ENCODE measurements at places on chromosomes 16 and 17.
A peak's percentile ranks its signal among the peaks of the same experiment; 100 is the strongest.

- DNase-seq = no peak
Observed at GRCh38 chr17:6069539-6070429, at the start of gene WSCD1. Gene WSCD1 (plus strand): TSS chr17:6070379. CDS start chr17:6080659, 10,280 bp downstream.

DNA sequence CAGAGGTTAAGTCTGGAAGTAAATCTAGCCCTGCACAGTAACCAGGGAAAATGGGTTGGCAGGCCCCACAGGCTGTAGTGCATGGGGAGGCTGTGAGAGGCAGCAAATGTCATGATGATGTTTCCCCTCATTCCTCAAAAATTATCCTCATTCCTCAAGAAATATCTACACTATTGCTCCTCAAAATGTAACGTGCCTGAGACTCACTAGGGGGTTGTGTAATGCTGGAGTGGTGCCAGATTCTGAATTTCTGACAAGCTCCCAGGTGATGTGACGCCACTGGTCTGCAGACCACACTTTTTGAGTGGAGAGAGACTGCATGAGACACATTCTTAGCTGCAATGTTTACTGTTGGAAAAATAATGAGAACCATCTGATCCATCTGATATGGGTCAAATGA lies 1.2 kb upstream of the MPP3 start:
- no peak for DNase-seq

GRCh38 chr17:48491527-48492273 lies 39.1 kb downstream of the HOXB1 start:
- no peak for DNase-seq

- DNase-seq = no peak
Observed at GRCh38 chr17:70865993-70866804, 696.9 kb downstream of the KCNJ2 start.

DNA sequence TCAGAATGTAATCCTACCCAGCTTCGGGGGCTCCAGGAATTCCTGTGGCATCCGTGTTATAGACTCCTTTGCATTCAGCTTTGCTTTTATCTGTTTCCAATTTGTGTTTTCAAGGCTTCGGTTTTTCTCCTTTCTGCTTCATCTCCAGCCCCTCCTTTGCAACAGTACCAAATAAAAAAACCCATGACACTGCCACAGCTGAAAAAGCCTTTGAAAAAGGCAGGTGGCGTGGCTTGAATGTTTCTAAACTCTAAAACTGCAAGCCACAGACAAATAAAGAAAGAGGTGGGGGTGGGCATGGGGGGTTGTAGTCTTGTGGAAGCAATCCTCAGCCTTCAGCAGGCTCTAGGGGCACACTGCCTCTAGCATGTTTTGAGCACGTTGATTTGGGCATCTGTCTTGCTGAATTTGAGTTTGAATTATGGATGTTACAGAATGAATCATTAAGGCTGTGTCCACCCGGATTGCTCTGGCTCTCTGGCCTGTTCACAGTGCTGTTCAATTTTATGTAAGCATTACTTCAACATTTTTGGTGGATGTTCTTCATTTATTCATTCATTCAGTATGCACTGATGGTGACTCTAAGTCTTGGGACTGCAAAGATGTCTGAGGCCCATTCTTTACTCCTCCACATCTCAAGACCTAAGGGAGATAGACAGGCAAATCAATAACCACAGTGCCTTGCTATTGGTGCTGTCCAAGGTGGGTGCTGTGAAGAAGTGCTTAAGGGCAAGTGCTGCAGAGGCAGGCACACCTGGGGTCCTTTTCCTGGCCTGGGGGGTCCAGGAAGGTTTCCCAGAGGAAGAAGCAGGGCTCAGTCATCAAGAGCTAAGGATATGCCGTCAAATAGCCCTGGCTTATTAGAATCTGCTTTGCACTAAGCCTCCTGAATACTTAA lies 77.4 kb downstream of the CDH13 start:
- DNase-seq = no peak

DNA sequence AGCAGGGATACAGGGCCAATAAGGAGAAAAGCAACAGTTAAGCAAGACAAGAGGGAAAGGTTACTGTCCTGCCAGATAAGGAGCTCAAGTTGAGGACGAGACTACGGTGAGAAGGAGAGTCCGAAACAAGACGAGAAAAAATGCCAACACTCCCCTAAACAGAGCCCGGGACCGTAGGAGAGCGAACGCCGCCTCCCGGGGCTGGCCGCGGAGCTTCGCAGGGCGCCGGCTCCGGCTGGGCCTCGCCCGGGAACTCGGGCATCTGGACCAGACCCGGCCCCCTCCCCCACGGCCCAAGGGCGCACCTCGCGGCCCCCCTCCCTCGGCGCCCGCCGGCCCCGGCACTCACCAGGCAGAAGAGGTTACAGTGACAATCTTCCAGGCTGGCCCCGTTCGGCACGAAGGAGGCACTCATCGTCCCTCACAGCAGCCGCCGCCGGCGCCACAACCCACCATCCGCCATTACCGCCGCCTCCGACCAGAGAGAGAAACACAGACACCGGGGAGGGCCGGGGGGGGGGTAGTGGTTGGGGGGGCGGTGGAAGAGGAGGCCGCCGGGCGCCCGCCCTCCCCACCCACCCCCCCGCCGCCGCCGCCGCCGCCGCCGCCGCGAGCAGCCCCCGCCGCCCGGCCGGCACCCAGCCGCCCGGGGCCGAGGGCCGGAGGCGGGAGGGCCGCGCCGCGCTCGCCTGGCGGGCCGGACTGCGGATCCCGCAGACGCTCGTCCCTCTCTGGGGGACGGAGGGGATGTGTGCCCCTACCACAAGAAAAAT lies at the start of gene MED13:
Gene MED13, minus strand, starts transcription at position 488 of the 773 bp plus-strand sequence. Its CDS starts 73 bp downstream, at position 415.
- DNase-seq = peak; percentile 34

GRCh38 chr16:54431997-54432896 lies 145.7 kb upstream of the IRX3 start:
- no peak for DNase-seq

DNA sequence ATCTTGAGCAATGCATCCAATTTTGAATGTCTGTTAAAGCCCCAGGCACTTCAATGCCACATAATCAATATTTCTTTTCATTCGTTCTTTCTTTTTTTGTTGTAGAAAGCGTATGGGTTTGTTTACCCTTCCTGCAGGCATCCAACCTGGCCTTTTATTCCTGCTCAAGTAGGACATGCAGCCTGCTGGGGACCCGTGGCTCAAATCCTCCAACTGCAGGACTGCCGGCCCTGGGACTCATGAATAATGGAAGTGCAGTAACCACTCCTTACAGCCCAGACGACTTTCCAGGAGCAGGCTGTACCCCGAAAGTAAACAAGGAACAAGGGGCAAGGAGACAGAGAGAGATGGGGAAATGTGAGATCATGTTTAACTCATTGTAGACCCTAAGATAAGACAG lies 126.4 kb downstream of the SALL1 start:
- DNase-seq = no peak

- DNase-seq = no peak
Observed at GRCh38 chr17:54237911-54238515, 415.3 kb downstream of the KIF2B start.

- no peak for DNase-seq
Observed at GRCh38 chr16:11482946-11483748, 103.6 kb downstream of the LITAF start.

GRCh38 chr17:81328978-81329926 lies 34.1 kb upstream of the SLC38A10 start:
- no peak for DNase-seq

DNA sequence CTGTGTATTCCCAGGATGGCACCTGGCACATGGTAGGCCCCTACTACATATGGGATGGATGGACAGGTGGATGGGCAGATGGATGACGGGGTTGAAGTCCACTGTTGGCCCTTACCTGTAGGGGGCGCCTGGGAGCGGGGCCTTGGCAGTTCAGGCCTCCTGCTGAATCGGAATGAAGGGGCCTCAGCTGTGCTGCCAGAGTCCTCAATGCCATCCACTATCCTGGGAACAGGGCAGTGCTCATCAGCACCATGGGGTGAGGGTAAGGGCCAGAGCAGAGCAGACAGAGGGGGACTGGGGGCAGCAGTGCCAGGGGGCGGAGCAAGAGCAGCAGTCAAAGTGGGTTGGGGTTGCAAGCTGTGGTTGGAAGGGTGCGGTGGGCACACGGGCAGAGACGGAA lies 8.3 kb upstream of the RAB5C start:
- DNase-seq = no peak

DNA sequence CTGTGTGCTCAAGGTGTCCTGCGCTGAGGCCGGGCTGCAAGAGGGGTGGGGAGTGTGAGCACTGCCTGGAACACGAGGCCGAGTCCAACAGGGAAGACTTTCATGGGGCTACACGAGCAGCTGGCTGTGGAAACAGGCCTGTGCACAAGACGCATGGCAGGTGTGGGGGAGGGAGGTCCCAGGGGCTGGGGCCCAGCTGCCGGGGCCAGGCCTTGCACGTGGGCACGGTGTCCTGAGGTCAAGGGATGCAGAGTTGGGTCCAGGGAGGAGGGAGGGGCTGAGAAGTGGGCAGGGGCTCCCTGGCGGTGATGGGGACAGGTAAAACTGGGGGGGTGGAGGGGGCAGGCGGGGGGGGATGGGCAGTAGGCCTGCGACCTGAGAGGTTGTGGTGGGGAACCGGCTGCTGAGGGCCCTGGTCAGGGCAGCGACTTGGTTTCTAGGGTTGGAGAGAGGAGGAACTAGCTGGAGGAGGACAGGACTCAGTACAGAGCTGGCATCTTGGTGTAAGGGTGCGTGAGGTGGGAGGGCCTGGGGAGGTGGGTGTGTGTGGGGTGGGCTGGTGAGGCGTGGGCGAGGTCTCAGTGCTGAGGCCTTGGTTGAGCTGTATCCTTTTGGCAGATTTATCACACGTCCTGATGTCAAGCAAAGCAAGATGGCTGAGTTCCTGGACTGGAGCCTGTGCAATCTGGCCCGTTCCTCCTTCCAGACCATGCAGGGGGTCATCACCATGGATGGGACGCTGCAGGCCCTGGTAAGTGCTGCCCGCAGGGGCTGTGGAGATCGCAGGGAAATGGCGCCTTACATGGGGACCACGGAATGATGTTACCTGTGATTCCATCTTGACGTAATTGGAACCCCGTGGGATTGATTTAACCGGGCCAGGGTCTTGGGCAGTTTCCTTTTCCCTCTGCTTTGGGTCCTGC lies 29.4 kb downstream of the TBCD start:
- peak; percentile 54 for DNase-seq

GRCh38 chr16:27745348-27745747 lies 195.4 kb downstream of the KATNIP start:
- DNase-seq = no peak

GRCh38 chr17:82278786-82279391 lies 5.4 kb upstream of the CSNK1D start:
- DNase-seq = no peak

- DNase-seq = no peak
Observed at GRCh38 chr16:86367291-86368072, 142.8 kb upstream of the FOXF1 start.

DNA sequence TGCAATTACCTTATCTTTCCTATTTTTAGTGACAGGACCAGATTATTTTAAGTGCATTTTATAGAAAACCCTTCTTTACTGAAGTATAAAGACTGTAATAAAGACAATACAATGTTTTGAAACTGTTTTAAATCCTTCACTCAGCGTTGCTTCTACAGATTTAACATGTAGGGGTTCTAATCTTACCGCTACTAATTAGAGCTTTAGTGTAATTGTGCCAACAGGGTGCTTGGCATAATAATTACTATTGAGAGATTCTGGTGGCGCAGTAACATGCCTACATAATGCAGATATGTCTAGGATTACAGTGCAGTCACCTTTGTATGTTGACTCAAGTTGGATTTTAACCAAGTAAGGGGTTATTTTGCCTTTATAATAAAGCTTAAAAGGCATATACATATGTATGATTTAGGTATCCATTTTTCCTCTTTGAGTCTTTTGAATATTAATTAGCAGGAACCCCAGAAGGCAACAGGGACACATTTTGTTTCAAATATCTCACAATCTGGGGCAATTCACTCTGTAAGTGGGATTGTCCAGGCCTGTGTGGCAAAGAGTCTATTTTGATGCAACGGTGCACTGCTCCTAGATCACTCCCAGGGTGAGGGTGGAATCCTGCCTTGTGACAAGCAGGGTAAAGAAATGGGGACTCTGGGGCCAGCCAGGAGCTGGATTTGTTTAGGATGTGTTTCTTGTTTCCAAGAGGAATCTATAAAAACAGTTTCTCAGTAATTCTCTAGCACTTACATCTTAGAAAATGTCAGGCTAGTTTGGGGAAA lies 604.7 kb upstream of the SALL1 start:
- no peak for DNase-seq

DNA sequence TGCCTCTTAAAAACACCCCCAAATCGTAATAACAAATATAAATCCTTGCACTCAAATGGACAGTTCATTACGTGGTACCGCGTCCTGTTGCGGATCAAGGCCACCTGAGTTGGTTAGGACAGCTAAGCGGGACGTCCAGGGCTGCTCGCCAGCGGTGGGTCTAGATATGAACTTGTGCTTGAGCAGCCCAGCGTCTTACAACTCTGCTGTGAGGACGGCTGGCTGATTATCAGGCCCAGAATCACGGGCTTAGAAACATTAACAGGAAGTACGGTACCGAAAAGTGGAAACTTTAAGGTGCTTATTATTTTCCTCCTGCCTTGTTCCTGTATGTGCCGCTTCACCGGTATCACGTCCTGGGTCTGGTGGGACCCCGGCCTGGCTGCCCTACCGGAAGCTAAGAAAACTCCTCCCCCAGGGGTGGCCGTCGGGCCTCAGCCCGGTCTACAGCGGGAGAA lies 832 bp upstream of the SRRM2 start:
- peak; percentile 93 for DNase-seq

DNA sequence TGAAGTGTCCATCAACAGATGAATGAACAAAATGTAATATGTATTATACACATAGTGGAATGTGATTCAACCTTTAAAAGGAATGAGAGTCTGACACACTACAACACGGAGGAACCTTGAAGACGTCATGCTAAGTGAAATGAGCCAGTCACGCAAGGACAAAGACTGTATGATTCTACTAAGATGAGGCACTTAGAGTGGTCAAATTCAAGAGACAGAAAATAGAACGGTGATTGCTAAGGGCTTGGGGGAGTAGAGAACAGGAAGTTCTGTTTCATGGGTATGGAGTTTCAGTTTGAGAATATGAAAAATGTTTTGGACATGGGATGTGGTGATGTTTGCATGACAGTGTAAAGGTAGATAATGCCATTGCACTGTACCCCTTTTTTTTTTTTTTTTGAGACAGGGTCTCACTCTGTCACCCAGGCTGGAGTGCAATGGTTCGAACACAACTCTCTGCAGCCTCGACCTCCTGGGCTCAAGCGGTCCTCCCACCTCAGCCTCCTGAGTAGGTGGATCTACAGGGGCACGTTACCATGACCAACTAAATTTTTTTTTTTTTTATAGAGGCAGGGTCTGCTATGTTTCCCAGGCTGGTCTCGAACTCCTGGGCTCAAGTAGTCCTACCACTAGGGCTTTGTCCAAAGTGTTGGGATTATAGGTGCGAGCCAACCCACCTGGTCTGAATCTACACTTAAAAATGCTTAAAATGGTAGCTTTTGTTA lies 2.9 kb upstream of the CCDC102A start:
- no peak for DNase-seq

DNA sequence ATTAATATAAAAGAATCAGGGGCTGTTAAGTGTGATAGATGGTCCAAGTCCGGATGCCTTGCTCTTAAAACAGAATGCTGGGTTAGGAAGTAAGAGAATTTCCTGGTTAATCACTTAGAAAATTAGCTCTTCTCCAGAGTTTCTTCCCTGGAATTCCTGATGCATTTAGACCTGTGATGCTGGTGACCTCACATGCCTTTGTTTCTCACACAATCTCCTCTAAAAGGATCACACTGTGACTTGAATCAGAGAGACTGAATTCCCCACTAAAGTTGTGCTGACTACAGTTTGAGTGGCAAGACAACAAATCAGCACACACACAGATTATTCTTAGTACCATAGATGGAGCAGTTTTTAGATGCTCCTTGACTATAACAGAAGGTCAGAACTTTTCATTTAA lies 4.4 kb upstream of the RNF43 start:
- no peak for DNase-seq

GRCh38 chr17:50661795-50662391 lies 27.2 kb downstream of the ABCC3 start:
- no peak for DNase-seq
